ENCODE measurements at places on chromosomes 2 and 18.

DNA sequence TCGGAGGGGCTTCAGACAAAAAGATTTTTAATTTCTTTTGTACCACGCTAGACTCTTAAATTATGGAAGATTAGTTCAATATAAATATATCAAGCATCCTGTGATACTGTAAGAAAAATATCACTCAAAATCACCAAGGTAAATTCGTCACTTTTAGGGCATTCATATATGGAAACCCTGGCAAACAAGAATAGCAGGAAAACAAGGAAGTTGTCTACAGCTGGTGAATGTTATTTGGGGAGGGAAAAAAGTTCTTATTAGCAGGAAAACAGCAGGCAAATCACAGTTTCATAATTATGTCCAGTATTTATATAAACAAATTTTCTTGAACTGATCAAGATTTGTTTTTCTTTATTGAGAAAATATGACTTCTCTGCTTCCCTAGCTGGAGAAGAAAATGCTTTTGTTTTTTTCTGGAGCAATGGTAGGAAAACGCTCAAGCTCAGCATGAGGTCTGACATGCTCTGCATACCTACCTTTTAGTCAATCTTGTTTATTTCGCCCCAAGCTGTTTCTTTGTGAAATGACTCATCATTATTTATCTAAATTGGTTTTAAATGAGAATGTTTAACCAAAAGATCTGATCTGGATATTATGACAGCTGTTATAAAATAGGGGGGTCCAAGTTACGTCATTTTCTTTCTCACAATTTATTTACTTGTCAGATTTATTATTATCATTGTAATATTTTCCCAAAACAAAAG, 14.7 kb downstream of the LINC00305 start:
- DNase-seq = no peak

GRCh38 chr2:46650556-46651001, 171.2 kb downstream of the TMEM247 start:
- peak; percentile 60 for DNase-seq

- no peak for DNase-seq
Measured at GRCh38 chr2:188293601-188294351, 2.1 kb downstream of the GULP1 start.

- no peak for DNase-seq
Measured at GRCh38 chr2:44612276-44612675, 250.5 kb downstream of the CAMKMT start.

DNA sequence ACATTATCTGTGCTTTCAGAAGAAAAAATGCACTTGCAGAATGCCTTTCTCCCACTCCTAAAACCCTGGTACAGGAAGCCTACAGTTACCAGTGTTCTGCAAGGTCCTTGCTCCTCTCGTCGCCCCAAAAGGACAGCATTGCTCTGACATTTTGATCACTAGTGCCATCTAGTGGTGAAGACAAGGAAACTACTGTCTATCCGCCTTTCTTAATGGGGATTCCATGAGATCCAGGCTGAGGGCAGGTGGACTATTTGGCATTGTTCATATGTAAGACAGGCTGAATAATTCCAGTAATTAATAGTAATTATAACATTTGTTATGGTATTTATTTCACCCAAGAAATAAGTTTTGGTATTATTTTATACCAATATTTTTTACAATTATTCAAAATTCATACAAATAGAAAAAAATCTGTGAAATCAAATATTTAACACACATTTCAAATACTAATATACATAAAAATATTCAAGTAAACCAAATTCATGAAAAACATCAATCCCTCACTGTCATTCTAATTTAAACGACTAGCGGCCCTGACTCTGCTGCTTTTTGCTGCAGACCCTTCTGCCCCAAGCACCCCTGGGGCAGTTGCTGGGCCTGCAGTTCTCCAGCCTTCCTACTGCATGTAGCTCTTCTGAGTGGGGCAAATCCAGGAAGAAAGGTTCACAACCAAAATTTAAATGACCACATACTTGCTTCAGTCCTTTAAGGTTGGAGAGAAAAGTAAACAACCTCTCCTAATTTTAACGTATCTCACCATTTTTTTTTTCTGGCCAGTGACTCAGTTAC, 19.0 kb downstream of the TPGS2 start:
- peak; percentile 62 for DNase-seq

- DNase-seq = no peak
Measured at GRCh38 chr2:1623906-1624445, 120.3 kb downstream of the PXDN start.

GRCh38 chr2:223215254-223215516, 163.2 kb downstream of the KCNE4 start:
- DNase-seq = no peak

DNA sequence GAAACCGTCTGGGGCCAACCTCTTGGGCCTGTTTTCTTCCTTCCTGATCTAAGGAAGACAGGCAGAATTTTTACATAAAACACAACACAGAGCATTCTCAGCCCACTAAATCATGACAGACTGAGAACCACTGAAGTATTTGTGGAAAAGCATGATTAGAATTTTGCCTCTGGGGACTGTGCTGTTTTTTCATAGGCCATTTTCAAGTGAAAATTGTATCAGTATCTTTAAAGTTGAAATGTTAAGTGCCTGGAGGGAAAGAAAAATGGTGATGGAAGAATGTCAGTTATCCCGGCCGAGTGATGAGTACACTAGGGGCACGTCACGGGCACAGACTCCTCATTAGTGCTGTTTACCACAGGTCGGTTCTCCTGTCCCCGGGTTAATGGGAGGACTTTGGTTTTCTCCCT, 36.9 kb downstream of the EHD3 start:
- no peak for DNase-seq

DNA sequence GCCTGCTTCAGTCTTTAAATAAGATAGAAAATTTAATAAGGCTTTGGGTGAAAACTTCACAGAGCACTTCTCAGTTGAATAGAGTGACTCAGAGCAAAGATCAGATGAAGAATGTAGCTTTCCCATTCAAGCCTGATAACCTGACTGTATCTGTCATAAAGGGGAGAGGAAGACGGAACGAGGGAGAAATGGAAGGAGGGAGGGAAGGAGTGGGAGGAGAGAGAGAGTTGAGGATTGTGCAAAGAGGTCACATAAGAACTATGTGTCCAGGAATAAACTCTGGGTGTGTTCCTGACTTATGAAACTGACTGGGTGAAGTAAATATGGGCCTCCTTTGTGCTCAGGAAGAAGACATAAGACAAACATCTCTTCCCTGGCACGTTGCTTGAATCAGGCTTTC, 385.5 kb downstream of the LPIN1 start:
- no peak for DNase-seq

DNA sequence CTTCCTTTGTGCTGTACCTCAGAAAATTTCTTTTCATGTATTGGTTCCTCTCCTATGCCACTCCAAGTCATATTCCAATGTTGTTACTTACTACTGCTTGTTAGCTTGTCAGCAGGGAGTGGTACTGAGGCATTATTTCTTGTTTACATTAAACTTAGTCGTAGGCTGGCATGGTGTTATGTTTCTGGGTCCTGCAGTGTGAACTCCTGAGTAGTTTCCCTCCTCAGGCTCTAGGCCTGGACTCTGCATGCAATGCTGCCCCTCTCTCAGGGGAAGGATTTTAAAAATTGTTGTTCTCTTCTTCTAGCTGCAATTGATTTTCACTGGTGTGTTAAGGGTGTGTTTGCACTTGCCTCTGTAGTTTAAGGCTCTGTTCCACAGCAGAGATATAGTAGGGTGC, 671.6 kb downstream of the PLCL1 start:
- no peak for DNase-seq

DNA sequence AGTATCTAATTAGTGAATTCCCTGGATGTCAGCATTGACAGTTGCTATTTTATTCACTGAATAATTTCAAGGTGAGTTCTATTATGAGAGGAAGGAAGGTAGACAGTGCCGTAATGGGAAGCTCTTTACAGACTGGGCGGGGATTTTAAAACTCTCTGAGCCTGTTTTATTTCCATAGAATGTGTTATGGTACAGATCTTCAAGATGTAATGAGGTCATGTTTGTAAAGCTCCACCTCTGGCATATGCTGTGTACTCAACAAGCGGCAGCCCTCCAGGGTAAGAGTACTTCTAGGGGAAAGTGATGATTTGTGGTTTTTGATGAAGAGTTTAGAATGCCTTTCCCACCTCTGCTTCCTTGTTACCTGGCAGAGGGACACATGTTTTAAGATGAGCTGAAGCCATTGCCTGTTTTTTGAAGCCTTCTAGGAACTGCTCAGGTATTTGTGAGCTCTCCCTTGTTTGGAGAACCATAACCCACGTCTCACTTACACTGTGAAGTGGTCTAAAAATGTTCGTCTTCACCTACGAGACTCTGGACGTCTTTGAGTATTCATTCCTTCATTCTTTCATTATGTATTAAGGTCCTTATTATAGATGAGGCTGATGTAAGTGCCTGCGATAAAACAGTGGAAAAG, 251.2 kb downstream of the PTGR3 start:
- no peak for DNase-seq

DNA sequence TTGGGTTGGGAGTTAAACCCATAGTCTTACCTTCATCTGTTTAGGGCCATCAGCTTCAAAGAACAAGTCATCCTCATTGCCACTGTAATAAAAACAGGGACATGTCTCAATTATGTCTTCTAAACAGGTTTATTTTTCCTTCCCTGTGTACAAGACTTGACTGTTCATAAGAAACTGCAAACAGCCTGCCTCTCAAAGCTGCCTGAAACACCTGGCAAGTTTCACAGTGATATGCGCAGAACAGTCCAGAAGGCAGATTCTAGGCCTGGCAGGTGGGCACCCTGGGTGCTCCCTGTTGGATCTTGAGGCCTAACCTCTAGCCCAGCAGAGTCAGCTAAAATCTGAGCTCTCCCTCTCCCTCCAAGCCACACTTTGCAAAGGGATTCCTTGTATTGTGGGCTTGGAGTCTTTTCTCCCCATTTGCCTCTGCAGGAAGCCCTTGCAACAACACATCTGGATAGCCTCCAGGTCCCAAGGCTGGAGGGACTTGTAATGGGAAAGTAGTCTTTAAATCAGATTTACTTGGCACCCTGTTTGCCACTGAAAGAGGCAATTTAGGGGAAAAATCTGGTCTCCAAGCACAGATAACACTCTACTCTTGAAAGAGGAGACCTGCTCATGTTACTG, 930 bp downstream of the IL1B start:
- no peak for DNase-seq

GRCh38 chr2:20584399-20585358, 66.2 kb downstream of the HS1BP3 start:
- DNase-seq = no peak

DNA sequence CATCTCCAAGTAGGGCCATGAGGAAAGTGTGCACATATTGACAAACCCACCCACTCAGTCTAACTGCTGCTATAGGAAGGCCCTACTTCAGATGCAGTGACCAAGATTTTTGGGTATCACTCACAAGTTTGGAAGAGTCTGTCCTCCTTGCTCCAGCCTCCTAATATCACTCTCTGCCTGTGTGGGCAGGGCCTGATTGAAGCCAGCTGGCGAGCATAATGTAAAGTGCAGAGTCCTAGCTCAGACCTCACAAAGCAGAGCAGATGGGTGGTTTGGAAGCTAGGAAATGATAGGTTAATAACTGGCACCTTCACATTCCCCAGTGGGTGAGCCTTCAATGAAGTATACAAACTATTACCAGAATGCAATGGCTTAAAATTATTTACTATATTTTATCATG, 11.2 kb upstream of the SULT1C3 start:
- no peak for DNase-seq

GRCh38 chr18:71442731-71443141, 1101.4 kb downstream of the CBLN2 start:
- no peak for DNase-seq

GRCh38 chr2:216206041-216206703, 97.0 kb downstream of the XRCC5 start:
- DNase-seq = no peak

DNA sequence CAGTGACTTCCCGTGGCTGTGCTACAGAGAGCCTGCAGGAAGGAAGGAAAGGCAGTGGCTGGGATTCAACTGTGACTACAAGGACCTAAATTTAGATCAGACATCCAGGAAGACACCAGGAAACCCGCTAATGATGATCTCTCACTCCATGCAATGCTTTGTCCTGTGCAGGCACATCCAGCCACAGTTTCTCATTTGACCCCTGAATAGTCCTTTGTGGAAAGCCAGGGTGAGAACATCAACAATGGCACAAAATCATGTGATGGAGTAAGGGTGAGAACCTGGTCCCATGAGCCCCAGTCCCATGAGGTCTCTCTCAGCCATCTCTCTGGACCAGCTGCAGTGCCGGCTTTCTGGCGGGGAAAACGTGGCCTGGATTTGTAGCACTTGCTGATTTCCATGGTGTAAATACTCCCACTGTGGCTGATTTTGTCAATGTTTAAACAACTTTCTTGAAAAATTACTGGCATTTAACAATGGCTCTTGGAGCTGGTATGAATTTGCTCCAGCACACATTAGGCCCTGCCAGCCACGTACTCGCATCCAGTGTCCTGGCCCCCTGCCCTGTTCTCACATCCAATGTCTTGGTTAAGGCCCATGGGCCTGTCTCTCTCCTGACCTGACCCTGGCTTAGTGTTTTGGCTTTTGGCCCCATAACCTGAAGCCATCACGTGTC, 159.0 kb upstream of the HAAO start:
- DNase-seq = no peak

DNA sequence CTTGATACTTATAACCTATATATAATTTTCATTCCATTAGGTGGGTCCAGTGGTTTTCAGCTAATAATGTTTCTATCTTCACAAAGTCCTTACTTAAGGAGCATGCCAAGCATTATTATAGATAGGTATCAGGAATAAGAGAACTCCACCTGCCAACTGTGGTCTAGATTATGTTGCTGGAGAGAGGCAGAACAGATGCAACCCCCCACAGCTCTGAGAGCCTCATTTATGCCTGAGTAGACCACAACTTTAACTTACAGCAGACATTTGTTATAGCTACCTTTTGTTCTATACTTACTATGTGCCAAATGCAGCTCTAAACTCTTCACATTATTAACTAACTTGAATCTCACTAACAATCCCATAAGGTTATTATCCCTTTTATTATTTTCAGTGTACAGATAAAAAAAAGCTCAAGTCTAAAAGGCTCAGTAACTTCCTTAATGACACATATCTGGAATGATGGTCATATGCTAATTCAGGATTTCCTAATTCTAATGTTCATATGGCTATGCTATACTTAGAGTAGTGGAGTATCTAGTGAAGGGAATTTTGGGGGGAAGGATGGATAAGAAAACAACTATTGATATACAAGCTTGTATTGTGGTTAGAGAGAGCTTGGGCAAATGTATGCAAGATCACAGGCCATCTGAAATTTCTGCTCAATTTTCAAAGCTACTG, 119.1 kb upstream of the RND3 start:
- no peak for DNase-seq

GRCh38 chr2:159285929-159286708, at the start of gene WDSUB1:
TSS of gene WDSUB1 (minus strand) at chr2:159286703. CDS start at chr2:159283069, 3,634 bp downstream.
- no peak for DNase-seq

GRCh38 chr2:148876202-148876594, 1.2 kb downstream of the KIF5C start:
- no peak for DNase-seq

- DNase-seq = no peak
Measured at GRCh38 chr2:83168377-83168776, 1290.7 kb downstream of the SUCLG1 start.
